ENCODE measurements at places on chromosomes 2 and 18.

- peak; percentile 9 for DNase-seq
Observed at GRCh38 chr18:36095936-36096519, 28.7 kb upstream of the RPRD1A start.

DNA sequence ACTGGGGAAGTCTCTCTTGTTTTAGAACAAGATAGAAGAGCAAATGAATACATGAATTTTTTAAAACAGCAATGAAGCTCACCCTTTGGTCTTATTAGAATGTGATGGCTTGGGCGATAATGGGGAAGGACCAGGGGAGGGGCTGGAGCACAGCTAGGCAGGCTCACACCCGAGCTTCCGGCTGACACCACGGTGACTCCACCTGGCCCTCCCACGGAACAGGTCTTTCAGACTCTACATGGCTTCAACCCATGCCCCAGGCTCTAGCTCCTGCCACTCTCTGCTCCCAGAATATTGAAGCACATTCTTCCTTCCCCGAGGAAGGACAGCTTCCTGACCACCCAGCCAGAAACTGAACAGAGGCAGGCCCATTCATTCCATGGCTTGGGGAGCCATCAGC lies 127.5 kb upstream of the AGAP1 start:
- no peak for DNase-seq

DNA sequence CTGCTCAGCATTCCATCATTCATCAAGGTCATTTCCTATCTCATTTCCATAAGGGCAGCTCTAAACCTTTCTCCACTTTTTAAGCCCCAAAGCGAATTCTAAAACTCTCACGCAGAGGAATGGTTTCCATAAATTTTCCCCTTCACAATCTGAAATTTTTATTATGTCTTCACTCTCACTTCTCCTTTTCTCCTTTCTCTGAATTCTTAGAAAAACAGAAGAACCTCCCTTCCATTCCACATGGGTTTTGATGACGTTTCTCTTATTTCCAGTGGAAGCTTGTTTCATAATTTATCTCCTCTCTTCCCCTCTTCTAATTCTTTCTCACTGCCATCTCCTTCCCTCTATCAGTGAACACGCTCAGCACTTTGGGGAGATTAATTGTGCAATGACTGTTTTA lies 97.3 kb downstream of the SPATS2L start:
- DNase-seq, result no peak

GRCh38 chr18:71784777-71785176 lies 759.4 kb downstream of the CBLN2 start:
- peak; percentile 9 for DNase-seq

DNA sequence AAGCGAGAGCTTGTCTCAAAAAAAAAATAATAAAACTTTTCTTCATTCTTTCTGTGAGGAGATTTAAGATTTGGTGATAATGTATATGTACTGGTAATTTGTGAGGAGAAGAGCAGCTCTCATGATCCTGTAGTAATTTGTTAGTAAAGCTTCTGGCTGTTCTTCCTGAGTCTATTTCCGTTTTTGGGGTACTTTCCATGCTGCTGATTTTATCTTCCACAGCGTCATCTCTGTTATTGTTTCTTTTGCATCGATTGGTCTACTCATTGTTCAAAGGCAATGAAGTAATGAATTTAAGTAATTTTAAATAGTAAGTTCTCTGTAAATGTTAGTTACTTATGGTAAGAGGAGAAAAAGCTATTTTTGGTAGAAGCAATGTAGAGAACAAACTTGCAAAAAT lies 12.0 kb downstream of the NDUFAF7 start:
- DNase-seq, result no peak

DNA sequence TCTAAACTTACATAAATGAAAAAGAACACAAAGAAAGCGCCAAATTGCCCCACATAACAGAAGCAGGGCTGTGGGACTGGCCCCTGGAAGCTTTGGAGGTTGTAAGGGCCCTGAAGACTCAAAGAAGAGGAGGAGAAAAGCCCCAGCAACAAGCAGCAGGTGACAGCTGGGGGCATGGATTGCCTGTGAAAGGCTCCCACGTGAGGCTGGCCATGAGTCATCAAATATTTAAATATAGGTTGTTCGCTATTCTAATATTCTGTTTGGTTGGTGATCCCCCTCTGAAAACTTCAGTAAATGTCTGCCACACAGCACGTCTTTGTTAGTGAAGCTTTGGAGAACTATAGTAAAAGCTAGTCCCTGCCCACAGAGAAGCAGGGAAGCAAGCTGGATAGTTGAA lies 132.4 kb downstream of the MREG start:
- no peak for DNase-seq

- DNase-seq, result no peak
Observed at GRCh38 chr2:136021976-136022375, 36.5 kb upstream of the DARS1 start.

DNA sequence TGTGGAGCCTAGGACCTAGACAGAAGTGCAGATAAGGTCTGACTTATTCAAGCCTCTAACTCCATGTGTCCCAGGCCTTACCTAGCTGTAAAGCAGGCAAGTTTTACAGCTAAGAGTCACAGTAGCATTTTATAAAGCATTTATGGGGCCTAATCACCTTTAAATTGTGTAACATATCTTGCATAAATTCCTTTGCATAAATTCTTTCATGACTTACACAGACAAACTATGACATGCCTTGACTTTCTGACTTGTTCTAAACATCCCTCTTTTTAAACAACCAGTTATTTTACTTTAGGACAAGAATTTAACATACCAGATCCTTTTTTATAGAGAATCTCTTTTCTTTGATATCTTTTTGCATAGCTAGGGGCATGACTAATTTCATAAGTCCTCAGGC lies 1257.8 kb upstream of the NRXN1 start:
- DNase-seq, result no peak

DNA sequence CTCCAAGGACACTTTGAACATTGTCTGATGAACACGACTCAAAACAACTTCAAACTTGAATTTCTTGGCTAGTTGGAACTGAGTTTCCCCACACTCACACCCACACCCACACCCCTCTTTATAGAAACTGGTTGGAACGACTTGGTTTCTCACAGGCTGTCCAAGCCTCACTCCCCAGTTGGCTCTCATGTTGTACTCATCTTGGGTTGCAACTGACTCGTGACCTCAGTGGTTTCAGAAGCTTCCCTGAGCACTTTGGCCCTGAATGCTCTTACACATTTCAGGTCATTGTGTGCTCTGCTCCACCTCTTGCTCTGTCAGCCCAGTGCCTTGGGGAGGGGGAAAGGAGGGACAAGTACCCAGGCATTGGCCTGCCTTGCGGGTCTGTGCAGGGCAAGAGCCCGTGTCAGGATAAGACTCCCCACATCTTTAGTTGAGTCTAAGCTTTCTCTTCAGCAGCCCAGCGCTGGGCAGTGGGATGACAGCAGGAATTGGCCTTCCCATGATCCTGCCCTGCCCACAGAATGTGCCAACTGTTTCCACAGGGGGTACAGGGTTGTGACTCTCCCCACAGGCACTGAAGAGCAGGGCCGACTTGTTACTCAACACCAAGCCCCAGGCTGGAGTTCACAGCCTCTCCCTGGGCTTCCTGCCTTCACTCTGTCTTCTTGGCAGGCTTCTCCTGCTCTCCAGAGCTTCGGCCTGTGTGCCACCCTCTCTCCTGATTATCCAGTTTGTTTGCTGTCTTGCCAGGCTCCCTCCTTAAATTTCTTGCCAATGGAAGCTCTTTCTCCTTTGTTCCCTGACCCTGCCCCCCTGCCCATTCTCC lies 104.6 kb downstream of the RTN4 start:
- no peak for DNase-seq

- DNase-seq, result no peak
Observed at GRCh38 chr2:121754851-121755236, 607 bp upstream of the TSN start.

DNA sequence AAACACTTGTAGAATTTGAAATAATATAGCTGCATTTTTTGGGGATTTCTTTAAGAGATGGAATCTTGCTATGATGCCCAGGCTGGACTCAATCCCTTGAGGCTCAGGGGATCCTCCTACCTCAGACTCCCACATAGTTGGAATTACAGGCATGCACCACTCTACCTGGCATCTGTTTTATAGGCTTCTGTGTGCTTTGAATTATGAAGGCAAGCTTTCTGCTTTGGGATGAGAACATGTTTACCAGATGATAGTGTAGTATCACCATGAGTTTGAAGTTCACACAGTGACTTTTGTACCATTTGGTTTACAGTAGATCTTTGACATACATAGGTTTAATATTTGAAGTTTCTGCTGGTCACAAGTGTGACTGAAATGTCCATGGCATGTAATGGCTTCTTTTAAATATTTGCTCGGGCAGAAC lies 10.7 kb downstream of the CNOT11 start:
- no peak for DNase-seq

GRCh38 chr2:158228943-158229508 lies 127.3 kb downstream of the UPP2 start:
- DNase-seq, result no peak

- DNase-seq, result no peak
Observed at GRCh38 chr18:49731421-49731841, 81.9 kb downstream of the ACAA2 start.

DNA sequence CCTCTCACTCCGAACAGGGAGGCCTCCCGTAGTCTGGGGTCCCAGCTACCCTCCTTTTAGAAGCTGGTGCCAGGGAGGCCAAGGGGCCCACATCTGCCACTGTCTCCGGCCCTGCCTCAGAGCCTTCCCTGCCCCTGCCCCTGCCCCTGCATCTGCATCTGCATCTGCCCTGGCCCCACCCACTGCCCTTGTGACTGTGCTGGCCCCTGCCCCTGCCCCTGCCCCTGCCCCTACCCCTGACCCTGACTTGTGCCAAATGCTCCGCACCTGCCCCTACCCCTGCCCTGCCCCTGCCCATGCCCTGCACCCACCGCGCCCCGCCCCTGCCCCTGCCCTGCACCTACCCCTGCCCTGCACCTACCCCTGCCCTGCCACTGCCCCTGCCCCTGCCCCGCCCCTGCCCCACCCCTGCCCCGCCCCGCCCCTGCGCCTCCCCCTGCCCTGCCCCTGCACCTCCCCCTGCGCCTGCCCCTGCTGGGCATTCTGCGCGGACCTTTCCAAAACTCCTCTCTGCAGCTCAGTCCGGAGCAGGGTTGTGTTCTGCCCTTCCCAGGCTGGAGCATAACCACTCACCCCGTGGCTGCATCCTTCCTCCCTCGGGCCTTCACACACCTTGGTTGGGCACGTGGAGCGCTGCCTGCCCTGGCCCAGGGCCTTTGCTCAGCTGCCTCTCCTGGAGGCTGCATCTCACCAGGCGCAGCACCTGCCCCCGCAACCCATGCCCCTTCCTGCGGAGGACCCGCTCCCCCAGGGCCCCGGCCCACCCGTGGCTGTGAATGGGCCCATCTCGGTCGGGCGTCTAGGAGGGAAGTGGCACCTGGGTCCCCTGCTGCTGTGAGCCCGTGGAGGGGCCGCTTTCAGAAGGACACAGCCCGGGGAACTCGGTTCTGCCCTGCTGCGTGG lies 5.4 kb downstream of the SNTG2 start:
- no peak for DNase-seq

DNA sequence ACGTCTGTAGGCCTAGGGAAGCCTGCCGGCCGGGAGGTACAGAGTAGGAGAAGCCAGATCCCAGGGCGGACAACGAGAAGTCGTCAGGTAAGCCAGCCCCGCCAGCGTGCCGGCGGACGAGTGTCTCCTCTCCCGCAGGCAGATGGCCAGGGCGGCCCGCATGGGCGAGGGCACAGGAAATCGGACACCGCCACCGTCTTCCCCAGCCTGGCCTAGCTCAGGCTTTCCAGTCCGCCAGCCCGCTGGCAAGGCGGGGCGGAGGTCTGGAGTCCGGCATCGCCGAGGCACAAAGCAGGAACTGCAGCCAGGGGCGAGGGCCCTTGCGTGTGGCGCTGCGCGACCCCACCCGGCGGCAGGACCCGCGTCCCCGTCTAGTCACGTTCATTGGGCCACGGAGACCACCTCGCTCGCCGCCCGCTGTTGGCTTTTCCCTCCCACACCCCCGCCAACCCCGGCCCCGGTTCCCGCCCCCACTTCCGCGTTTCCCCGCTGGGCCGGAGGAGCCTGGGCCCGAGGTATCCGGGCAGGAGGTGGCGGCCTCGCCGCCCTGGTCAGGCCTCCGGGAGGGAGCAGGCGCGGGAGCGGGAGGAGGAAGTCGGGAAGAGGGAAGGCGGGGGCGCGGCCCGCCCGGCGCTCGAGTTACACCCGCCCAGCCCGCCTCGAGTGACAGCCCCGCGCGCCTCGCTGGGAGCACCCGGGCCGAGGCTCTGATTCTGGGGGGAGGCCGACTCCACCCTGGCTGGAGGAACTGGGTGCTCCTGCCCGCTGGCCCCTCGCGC lies at the start of gene GPD2:
GPD2 (plus strand) TSS at position 662 of the 779 bp plus-strand sequence. CDS start 39,727 bp downstream, outside the sequence.
- DNase-seq, result peak; percentile 52

DNA sequence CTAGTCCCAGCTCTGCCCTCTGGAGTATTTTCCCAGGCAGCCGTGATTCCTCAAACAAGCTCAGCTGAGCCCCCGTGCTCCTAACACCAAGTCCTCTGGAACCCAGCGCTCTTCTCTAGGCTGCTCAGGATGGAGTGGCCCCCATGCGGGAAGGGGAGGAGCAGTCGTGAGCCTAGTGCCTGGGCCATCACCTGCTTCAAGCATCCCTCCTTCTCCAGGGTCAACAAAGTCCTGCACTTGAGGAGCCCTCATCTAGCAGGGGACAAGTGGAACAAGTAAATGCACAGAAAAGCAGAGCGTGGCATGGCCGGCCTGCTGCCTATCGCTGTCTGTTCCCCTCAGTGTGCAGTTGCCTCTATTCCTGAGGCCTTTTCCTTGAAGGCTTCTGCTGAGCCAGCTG lies 168.6 kb downstream of the INHBB start:
- no peak for DNase-seq

DNA sequence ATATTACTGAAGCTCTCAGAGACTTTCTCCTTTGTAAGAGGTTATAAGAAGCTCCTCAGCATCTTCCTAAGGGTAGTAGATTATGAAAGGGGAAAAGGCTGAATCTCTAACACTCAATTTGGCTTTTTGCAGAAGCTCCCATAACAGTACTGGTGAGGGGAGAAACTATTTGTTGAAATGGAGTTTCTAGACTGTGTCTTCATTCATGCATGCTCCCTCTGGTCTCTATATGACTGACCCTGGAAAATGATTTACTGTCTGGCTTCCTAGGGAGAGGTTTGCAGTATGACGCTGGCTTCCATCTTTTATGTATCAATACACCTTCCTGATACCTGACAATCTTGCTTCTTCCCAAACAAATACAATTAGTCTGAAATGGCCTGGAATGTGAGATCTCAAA lies 63.9 kb downstream of the LDAH start:
- DNase-seq, result no peak

- peak; percentile 48 for DNase-seq
Observed at GRCh38 chr18:74290794-74291471, 830 bp downstream of the CYB5A start.
